ENCODE measurements at places on chromosomes 12 and 14. TPM values are rescaled to one million over a fixed set of nuclear protein-coding genes. Genes with fewer than 3 reads are reported as not detected.

Gene DNAH10
- total RNA-seq, result 0.07 TPM

Gene RCOR1
- total RNA-seq, result 47.9 TPM

Gene MYG1
- total RNA-seq, result 3.9 TPM

Gene GTF2A1
- total RNA-seq, result 20.9 TPM

Gene SYNE3
- 3.1 TPM for total RNA-seq

Gene CDCA4
- total RNA-seq, result 43.3 TPM

Gene CCDC177
- not detected for total RNA-seq

Gene FGD6
- total RNA-seq, result 8.1 TPM

Gene SLC7A7
- total RNA-seq, result 0.36 TPM

Gene ADAMTS20
- 0.09 TPM for total RNA-seq

Gene PMCH
- not detected for total RNA-seq

Gene RHEBL1
- 8.8 TPM for total RNA-seq

Gene FBXO33
- 5.5 TPM for total RNA-seq

Gene POTEM
- not detected for total RNA-seq

Gene DCN
- 2.3 TPM for total RNA-seq

Gene PAWR
- 0.82 TPM for total RNA-seq

Gene NTS
- total RNA-seq, result not detected

Gene SLC6A15
- not detected for total RNA-seq

Gene TMEM121
- not detected for total RNA-seq

Gene ENDOU
- not detected for total RNA-seq

Gene EIF2S3B
- total RNA-seq, result 1.3 TPM

Gene ATP5F1B
- total RNA-seq, result 1,519 TPM

Gene SLC8B1
- 31.8 TPM for total RNA-seq
